ENCODE measurements at places on chromosomes 7 and 10. TPM values are rescaled to one million over a fixed set of nuclear protein-coding genes. Genes with fewer than 3 reads are reported as not detected.
A peak's percentile ranks its signal among the peaks of the same experiment; 100 is the strongest.

Gene GIMAP7
- 5.8 TPM for total RNA-seq

Gene MDH2
- total RNA-seq, result 77.2 TPM

Gene AHR
- 141 TPM for total RNA-seq

Gene GPR22
- total RNA-seq, result not detected

DNA sequence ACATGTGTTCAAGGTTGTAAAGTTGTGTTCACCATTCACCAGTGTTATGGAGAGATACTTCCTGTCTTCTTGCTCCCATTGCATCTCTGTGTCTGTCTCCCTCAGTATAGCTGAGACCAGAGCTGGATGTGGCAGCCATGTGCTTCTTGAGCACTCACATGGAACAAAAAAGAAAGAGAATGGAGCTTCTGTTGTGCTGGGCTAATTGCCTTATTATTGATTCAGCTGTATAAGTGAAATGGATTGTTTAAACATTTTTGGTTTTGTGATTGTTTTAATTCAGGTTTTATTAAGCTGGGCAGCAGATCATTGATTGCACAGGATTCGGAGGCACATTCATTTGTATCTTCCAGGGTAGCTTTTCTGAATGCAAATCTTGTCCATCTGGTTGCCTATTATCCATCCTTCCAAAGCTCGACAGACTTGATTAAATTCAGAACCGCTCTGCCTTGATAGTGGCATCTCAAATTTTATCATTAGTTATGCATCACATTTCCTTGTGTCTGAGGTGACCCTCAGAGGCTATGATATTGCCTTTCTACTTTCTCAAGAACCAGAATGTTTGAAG, 119.9 kb downstream of the CCNY start:
- DNase-seq, result no peak

DNA sequence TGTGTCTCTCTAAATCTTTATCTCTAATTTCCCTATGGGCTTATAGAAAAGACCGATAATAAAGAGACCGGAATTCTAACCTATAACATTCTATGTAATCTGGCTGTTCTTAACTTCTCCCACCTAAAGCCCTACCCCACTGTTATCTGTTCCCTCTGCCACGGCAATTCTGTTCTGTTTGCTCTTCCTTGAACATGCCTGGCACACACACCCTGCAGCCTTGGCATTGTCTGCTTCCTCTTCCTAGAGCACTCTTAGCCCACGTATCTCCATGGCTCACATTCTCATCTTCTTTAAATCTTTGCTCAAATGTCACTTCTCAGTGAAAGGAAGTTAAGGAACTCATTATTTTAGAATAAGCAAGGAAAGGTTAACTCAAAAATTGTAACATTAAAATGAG, 309.2 kb downstream of the GPR158 start:
- no peak for DNase-seq

DNA sequence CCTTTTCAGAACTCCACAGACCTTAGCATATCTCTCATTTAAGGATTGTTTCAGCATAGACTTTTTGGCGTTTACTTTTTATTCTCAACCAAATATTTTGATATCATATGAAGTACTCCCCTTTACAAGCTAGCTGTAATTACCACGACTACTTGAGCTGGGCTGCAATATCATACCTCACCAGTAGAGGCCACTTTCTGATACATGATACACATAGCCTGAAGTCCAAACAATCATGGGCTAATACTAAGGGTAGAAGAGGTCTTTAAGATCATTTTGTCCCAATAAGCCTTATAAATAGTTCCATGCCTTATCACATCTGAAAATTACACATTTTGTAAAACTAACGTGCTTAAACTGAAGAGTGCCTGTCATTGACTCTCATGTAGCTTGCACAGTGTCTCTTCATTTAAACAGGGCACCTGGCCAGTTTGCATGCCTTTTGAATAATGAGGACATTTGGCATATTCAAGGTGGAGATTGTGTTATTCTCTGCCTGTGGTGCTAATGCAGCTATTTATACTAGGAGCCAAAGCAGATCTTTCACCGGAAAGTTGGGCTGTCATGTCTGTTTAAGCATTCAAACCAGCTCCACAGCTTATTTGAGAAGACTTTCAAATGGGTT, 403.7 kb upstream of the ZMIZ1 start:
- no peak for DNase-seq

DNA sequence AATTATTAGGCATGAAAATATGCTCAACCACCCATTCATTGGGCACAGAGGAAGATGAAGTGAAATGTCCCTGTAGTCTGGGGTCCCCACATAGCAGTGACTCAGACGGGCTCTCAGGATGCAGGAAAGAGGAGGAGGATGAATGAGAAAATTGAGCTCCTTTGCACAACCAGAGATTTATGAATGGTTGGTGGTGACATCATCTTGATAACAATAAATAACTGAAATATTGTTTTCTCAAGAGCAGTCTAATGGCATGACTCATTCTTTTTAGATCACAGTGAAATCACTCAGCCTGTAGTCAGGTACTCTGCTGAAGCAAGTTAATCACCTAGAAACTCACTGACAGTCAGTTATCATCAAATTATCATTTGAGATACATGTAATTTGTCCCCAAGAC, 254.1 kb downstream of the RELN start:
- DNase-seq, result no peak

DNA sequence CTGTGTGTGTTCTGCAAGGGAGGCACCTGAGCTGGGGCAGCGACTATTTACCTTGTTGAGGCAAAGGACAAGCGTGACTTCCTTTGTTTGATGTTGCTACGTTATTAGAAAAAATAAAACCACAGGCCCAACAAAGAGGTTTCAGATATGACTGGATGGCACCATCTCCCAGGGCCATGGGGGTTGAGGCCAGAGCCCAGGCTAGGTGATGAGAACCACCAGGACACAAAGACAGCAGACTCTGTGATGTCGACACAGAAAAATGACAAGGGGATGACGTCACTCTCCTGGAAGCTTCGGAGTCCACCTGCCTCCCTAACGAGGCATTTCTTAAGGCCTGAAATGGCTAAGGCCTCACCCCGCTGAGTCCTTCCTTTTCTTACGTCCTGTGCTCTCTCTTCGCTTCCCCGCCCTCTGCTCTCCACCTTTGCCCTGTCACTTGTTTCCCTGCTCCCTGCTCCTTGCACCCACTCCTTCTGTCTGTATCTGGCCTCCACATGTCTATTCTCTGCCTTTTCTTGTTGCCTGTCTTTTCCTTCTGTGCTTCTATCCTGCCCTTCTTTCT, 83.0 kb upstream of the ADRB1 start:
- no peak for DNase-seq

DNA sequence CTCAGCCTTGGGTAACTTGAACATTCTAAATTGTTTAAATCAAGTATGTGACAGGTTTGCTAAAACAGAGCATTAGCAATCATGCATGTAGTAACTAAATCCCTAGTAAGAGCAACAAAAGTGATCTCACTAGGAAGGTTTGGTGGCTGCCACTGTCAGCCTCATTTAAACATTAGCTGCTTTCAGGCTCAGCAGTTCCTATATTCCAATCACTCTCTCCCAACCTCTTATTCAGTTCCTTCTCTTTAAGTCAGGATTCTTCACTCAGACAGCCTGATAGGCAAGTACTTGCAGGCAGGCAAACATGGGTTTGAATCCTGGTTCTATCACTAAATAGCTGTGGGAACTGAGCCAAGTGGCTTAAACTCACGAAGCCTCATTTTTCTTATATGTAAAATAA, 3.6 kb downstream of the CREB3L2 start:
- DNase-seq, result no peak

- no peak for DNase-seq
Observed at GRCh38 chr7:3159445-3159844, 115.8 kb upstream of the CARD11 start.

DNA sequence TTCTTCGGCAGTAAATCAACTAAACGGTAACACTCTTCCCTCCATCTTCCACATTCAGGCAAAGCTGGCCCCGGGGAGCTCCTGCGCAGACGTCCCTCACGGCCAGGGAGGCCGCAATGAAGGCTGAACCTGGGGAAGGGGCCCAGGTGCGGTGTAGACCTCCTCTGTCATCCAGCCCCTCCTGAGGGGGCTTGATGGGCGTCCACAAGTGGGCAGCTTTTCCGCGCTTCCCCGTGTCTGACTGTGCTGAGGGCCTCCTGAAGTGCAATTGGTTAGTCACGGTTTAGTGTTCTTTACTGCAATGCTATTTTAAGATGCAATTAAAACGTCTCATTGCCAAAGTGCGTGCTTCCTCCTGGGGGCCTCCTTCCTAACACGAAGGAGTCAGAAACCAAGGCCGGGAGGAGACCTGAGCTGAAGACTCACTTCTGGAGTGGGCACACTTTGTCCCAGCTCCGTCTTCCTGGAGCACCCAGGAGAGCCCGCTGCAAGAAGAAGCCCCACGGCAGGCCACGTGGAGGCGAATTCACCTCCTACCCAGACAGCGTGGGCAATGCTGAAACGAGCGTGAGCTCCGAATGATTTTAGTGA, 173.3 kb downstream of the ELFN1 start:
- DNase-seq, result no peak

DNA sequence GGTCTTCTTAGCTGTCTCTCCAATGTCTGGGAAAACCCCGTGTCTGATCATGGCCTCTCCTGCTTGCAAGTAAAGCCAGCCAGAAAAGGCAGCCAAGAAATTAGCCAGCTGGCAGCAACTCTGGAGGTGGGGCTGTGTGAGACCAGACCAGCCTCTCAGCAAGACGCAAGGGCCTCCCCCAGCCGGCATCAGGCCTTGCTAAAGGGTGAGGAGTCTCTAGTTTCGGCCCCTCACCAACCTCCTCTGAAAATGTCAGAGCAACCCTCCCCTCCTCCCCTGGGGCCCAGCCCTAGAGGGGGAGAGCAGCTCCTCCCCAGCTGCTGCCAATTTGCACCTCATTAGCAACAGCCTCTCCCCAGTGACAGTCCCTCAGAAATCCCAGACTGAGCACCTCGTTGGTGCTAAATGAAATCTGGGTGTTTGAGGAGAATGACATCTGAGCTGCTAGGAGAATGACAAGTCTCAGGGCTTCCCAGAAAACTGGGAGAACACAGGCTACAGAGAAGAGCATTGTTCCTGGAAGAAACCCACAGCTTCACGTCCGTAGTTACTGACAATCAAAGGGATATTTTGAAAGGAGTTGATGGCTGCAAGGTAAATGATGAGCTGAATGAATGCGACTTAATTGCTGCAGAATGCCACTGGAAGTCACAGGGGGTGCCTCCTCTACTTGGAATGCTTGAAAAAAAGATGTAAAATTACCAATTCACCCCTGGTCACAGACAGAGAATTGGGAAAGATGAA, 25.9 kb downstream of the DGKI start:
- no peak for DNase-seq

GRCh38 chr10:76114581-76115001, 683.2 kb downstream of the LRMDA start:
- no peak for DNase-seq

DNA sequence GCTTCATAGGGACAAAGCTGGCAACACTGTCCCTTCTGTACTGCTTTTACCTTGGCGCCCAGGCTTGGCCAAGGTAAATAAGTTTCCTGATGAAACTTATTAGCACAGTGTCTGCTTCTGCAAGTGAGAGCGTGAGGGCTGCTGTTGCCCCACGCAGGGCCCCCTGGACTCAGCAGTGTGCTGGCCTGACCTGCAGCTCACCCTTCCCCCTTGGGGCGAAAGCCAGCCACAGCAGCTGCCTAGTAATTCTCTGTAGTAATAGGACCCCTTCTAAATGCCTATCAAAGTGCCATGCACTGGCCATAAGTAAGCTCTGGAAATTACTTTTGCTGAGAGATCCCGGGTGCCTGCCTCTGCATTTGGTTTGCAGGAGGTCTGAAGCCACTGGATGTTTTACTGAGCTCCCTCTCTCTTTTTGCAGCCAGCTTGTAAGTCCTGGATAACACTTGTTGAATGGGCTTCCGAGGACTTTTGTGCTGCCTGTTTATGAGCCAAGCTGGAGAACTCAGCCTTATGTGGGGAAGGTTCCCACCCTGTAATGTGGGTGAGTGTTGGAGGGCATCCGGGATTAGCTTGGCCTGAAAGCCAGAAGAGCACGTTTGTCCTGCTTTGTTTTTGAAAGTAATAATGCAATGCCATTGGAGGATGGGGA, 293.9 kb downstream of the C7orf25 start:
- no peak for DNase-seq

DNA sequence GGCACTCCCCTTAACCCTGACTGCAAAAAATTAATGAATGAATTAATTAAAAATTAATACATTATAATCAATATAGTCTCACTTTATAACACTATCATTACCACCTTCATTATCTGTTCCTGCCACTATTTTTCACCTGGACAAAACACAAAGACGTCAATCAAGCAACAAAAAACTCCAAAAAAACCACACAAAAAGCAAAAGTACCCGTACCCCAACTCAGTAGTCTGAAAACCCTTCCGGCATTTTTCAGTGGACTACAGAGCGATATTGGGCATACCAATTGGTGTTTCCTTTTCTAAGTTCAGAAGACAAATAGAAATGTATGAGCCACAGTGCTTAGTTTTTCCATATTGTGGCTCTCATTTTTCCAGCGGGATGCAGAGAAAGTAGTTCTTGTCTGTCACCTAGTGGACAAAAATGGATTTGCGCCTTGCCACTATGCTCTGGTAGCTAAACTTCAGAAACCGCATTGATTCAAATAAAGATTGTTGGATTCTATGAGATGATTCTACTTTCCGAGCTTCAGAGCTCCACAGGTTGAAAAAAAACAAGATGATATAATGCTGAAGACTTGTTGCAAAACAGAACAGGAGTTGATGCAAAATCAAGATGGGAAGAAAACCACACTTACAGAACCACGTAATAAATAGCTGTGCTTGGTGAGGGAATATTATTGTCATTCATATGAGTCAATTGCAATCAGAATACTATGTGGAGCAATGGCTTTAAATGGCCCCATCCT, 50.6 kb upstream of the ITGB1 start:
- DNase-seq, result peak; percentile 38

- no peak for DNase-seq
Observed at GRCh38 chr7:143321734-143322133, 5.8 kb downstream of the CLCN1 start.

GRCh38 chr10:78817804-78818203, 251.0 kb upstream of the ZMIZ1 start:
- DNase-seq, result no peak

DNA sequence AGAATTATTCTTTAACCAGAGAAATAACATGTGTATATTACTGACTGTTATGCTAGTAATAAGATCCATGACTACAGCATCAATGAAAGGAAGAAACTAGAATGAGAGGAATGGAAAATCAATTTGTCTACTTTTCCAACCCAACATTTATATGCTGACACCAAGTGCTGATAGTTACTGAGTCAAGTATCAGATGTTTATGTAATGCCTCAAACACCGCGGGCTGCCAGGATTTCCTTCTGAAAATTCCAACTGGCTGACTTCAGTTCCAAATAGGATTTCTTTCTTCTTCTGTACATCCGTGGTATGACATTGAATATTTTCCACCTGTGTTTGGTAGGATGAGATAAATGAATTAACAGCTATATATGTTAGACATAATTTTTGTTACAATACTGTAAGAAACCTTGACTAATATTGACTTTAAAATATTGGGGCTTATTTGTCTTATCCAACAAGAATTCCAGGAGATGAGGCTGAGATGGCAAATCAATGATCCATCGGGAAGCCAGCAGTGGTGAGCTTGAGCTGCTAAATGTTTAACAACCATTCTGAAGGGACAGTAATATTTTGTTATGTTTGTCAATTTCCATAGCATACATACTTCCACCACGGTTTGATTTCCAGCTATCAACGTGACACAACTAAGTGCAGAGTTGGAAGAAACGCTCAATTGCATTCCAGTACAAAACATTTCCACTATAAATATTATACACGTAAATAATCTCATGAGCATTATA, 435.2 kb upstream of the AUTS2 start:
- DNase-seq, result no peak
